Activated T-helper 9 cell treated with anti-CD3 and anti-CD28 coated beads, Interleukin-2, amount 50 U/mL, for 16 hours (primary cell): ENCODE measurements at places on chromosomes 2 and 18.

GRCh38 chr18:54928236-54928635 is 31.0 kb downstream of the CCDC68 start:
- no peak for DNase-seq

DNA sequence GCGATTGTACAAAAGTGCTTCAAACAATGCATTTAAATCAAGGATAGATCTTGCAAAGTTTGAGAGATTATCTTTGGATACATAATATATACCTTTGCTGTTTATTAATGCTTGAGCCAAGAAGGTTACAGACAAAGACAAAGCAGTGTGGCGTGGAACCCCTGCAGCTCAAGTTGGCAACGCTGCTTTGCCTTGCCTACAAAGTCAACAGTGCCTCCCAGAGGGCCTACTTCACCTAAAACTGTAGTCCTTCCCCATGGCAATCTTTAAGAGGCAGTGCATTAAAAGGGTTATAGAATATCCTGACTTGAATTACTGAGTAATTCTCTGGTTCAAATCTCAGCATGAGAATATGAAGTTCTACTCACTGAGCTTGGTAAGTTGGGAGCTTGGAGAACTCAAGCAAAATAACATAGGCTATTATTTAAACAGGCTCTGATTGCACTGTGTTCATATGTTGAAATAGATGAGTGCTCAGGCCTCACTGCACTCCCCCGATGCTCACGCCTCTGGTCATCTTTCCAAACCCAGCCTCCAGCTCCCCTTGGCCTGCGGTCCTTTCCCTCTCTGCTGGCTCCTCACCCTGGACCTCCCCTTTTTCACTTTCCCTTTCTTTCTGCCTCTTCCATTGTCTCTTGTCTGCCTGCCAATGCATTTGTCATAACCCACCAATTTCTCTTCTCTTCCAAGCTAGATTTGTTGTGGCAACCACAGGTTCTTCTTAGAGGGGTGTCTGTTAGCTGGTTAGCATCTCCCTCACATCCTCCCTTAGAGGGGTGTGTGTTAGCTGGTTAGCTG is 96.5 kb downstream of the MYT1L start:
- DNase-seq, result no peak

DNA sequence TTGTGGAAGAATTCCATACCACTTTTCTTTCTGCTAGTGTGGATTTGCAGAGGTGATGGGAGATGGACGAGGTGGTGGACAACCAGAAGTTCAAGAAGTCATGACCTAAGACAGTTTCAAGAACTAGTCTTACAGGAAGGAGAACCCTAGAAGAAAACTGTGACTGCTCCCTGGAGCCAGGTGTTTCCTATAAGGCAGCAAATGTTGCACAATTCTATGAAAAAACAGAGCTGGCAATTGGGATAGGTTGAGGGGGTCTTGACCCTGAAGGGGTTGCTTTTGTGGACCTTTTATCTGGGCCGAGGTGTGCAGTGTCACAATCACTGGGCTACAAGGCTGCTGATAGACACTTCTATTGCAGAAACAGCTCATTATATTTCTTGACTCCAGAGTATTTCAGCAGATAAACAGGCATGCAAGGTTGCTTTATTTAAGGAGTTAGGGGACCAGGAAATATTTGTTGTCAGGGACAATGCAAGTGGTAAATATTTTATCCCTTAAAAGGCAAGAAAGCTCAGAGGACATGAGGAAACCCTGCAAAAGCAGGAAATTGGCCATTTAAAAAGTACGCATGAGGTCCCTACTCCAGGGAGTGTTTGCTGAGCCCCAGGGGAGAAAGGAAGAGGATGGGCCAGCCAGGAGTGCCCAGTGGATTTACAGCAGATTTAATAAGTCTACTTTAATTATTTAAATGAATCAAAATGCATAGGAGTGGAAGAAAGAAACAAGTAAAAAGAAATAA is 22.9 kb downstream of the APCDD1 start:
- no peak for DNase-seq

- no peak for DNase-seq
Measured at GRCh38 chr2:16718576-16719484, 53.2 kb upstream of the CYRIA start.

DNA sequence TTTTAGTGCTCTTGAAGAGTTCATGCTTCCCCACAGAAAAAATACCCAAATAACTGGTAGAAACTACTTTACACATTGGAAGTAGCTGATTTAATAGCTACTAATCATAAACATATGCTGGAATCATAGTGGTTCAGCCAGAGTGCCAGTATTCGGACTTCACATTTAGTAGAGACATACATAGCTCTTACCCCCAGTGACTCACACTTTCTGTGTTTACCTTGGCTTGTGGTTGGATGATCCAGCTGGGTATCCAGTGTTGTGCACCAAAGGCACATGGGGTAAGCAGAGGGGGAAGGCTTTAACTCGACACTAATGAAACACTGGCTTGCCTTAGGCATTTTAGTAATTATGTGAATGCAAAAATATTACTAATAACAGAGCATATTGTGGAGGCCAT is 18.1 kb downstream of the ARHGAP28 start:
- no peak for DNase-seq
